Activated naive CD4-positive, alpha-beta T cell (primary cell): ENCODE measurements at places on chromosomes 5 and 9.

GRCh38 chr9:89097219-89097618 lies 81.4 kb downstream of the SHC3 start:
- no peak for DNase-seq

DNA sequence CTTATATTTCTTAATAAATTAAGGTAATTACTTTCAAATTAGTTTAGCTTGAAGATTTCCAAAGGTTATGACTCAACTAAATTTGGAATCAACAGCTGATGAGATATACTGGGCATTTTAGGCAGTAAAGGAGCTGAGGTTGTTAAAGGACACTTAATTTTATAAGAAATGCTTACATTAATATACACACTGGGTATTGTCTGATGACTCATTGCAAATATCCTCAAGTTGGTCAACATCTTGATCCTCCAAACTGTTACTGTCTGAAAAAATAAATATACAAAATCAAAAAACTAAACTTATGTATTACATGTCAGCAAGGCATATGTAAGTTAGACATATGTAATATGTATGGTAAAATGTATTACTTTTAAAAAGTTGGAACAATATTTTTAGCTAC lies 3.4 kb downstream of the GFM2 start:
- no peak for DNase-seq

GRCh38 chr5:154916874-154917273 lies 21.1 kb downstream of the GEMIN5 start:
- DNase-seq, result no peak

- DNase-seq, result no peak
Measured at GRCh38 chr5:128304791-128305190, 221.2 kb downstream of the SLC12A2 start.

DNA sequence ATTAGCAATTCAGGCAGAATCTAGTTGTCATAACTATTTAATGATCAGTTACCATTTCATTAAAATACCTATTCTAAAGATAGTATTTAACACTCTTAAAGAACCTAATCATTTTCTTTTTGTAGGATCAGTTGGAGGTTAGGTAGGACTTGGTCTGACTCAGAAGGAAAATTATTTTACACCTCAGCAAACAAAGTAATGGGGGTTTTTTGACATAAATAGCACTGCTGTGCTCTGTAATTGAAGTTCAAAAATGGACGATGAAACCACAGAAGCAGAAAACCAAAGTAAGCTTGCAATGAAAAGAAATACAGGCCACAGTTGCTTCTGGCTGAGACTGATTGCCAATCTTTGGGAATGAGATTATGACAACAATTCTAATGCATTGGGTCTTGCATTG lies 187.0 kb upstream of the TRPM3 start:
- DNase-seq, result no peak

GRCh38 chr9:81096625-81097024 lies 592.7 kb downstream of the TLE1 start:
- no peak for DNase-seq

DNA sequence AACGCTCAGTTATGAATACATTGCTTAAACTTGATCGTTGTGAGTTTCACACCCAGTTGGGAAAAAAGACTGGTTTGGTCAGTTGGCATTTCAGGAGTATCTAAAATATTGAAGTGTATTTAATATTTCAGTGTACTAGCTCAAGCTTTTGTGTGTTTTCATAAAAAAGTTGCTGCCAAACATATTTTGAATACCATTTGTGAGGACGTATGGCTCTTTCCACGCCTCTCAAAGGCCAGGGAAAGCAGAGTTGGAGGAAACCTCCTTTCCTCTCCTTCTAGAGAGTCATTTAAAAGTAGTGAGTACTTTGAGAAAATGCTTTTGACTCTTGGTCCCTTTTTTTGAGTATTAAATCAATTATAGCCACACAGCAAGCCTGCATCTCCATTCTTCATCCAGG lies 43.2 kb upstream of the ANKRD33B start:
- DNase-seq, result no peak

DNA sequence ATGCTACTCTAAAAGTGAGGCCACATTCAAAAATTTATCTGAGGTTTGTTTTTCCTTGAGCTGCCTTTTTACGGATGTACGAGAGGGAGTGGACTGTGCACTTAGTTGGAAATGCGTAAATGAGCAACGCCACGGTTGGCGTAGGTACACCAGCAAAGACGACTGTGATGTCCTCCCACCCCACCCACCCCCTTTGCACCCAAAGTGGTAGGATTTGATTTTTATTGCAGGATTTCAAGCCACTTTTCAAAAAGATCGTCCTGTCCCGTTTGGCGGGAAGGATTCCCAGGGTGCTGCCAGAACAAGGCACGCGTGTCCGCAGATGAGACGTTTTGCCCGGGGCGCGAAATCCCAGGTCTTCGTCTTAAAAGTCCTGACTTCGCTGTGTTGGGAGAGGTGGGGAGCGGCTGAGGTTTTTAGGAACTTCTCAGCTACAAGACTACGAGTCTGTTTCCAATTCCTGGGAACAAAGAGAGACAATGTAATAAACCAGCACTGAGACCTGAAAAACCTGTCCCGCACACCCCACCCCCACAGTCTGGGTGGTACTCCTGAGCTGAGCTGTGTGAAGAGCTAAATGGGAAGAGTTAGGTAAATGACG lies 1.0 kb upstream of the TLE1 start:
- no peak for DNase-seq

DNA sequence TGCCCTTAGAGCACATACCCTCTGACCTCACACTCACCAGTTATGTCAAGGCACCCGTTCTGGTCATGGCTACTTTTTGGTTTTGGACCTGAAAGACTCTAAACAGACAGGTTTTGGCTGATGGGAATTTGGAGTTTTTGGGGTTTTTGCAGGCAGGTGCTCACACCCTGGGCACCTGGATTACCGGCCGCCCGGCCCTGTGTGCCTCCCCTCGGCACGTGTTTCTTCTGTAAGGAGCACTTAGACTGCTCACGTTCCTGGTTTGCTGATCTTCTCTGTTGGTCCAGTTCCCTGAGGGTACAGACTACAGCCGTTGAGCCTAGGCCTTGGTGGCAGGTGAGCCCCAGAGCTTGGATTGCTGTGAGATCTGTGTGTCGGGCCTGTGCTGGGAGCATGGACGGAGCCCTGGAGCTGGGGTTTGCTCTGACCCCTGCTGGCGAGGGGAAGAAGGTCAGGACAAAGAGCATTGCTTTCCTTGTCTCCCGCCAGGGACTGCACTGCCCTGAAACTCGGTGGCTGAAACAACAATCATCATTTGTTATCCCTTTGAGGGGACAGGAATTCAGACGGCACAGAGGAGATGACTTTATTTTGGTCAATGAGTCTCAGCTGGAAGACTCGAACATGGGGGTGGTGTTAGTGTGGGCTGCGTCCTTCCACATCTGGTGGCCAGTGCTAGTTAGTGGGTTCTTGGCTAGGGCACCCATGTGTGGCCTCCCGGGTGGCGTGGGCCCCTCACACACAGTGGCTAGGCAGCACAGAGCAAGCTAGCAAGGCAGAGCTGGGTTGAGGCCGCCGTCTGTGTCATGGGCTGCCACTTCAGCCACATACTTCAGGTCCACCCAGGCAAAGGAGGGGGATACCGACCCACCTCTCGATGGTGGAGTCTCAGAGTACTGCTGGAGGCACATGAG lies 76.4 kb downstream of the EHMT1 start:
- DNase-seq, result peak; percentile 4

DNA sequence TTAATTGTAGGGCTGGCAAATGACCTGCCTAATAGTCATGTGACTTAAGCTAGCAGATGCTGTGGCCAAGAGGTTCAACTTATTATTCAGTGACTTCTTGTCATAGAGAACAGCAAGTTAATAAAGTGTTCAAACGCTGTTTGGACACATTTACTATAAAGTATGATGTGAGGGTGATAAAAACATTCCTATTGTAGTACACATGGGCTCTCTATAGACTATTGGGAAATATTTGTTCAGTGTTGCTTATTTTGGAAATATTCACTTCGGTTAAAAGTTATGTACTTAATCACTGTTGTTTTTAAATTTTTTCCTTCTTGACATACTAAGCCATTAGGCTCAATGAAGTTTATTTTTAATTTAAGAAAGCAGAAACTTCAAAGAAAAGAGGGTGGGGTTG lies 345.0 kb downstream of the NNT start:
- no peak for DNase-seq

DNA sequence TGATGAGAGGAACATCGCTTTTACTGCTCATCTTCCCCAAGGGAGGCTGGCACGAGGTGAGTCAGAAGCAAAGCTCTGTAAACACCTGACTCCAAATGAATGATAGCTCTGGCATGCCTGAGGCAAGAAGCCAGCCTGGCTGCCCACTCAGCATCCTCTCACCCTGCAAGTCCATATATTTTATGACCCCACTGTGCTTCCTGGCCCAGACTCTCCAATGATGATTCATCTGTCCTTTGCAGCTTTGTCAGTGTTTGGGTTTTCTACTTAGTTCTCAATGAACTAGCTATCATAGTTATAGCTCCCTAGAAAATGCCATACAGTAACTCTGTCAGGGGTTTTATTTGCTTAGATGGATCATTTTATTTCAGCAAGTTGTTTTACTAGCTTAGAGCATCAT lies 52.1 kb upstream of the FSTL4 start:
- no peak for DNase-seq

DNA sequence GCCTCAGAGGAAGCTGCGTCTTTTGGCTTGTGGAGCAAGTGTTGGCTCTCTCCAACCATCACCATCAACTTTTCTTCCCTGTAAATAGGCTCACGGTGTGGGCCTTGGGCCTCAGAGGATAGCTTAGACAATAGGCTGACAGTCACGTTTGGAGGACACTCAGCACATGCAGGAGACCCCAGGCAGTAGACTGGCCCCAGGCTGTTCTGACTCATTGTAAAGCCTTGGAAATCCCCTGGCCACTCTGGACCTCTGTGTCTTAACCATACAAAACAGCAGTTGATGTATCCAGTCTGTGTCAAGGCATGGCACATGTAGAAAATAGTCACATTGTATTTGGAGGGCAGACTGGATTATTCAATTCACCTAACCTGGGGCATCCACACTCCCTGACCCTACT lies 18.6 kb downstream of the CD74 start:
- no peak for DNase-seq

DNA sequence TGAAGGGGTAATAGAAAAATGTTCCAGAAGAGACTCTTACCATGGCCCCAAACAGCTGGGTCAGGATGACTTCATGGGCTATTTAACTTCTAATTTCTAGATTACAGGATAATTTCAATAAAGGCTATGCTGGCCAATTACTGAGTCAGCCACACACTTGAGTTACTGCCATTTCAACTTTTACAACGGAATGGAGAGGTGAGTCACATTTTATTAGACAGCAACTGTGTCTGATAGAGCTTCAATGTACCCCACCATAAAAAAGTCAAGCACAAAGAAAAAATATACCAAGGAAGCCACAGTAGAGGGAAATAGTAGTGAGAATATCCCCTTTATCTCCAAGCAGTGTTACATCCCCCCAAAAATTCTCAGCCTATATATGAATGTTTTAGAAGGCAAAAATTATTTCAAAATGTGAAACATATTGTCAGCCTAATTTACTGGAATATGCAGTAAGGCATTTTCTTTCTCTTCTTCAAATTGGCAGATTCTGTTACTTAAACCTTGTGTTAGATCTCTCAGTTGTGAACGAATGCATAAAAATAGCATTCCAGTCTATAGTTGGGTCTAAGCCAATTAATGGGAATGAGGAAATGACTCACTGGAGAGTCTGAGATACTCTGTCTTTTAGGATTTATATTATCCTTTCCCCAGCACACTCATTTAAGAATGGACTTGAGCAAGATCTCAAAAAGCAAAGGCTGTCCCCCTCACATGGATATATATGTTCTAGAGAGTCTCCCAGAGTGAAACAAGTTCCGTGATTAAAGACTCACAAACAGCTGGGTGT lies 47.1 kb upstream of the RAI14 start:
- DNase-seq, result no peak

GRCh38 chr5:42680046-42680445 lies 76.6 kb upstream of the CCDC152 start:
- DNase-seq, result no peak
